ENCODE measurements at places on chromosomes 1 and 21.

GRCh38 chr1:234040446-234041317, 136.2 kb downstream of the SLC35F3 start:
- DNase-seq: no peak

GRCh38 chr21:44500111-44500510, 39.9 kb downstream of the KRTAP10-1 start:
- DNase-seq: no peak

GRCh38 chr1:160658162-160658813, 11.4 kb upstream of the SLAMF1 start:
- DNase-seq: no peak

DNA sequence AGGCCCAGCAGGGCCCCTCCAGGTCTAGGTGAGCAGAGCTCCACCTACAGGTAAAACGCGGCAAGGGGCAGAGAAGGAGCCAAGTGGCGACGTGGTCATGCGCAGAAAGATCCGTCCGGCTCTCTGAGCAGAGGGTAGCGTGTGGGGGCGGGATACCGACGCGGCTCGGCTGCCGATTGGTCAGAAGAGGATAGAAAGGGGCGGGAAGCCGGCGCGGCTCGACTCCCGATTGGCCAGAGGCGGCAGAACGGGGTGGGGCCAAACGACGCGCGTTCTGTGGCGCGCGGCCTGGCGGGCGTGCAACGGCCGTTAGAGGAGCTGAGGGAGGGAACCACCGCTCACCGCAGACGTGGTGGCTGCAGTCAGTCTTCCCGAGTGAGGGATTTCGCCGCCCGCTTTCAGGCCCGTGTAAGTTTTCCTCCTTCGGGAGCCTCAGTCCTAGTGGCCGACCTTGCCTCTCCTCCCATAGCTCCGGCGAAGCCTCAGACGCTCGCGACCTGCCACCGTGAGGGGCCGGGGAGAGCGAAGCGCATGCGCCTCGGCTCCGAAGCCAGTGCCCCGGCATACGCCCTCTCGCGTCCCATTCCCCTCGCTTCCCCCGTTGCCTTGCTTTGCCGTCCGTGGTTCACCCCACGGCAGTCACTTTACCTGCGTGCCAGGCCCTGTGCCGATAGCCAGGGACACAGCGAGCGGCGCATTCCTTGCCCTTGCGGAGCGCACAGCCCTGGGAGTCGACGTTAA, at the start of gene CEP85:
TSS of gene CEP85 (plus strand) at position 298 of the 741 bp plus-strand sequence. CDS start 5,584 bp downstream, outside the sequence.
- peak; percentile 97 for DNase-seq

- DNase-seq: no peak
Measured at GRCh38 chr1:161158316-161159010, 837 bp upstream of the USP21 start.

- no peak for DNase-seq
Measured at GRCh38 chr1:117826540-117827078, 102.8 kb downstream of the GDAP2 start.

Measured in activated naive CD8-positive, alpha-beta T cell treated with anti-CD3 and anti-CD28 coated beads for 36 hours (primary cell).